ENCODE measurements at places on chromosomes 1 and 21. TPM values are rescaled to one million over a fixed set of nuclear protein-coding genes. Genes with fewer than 3 reads are reported as not detected.

DNA sequence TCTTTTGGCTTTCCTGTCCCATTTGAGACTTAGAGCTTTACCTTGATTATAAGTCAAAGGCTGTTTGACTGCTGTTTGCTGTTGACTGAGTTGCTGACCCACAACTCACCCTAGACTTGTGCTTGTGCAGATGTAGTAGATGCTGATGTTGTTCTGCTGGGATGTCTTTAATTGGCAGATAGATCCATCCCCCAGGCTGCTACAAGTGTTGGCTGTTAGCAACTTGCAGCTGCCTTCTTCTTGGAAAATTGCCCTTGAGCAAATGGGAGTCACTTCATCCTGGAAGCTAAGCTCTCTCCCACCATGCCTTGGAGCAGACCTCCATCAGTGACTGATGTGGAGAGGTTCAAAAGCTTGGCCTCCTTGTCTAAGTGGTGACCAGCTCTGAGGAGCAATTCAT lies 139.3 kb upstream of the KIAA0040 start:
- ATAC-seq, result no peak

- ATAC-seq, result peak; percentile 55
Measured at GRCh38 chr1:201649761-201650622, 111.1 kb downstream of the NAV1 start.

- ATAC-seq, result peak; percentile 12
Measured at GRCh38 chr21:35303085-35303484, 254.0 kb upstream of the RUNX1 start.

GRCh38 chr1:223531742-223532341 lies 133.7 kb downstream of the CAPN8 start:
- peak; percentile 75 for ATAC-seq

DNA sequence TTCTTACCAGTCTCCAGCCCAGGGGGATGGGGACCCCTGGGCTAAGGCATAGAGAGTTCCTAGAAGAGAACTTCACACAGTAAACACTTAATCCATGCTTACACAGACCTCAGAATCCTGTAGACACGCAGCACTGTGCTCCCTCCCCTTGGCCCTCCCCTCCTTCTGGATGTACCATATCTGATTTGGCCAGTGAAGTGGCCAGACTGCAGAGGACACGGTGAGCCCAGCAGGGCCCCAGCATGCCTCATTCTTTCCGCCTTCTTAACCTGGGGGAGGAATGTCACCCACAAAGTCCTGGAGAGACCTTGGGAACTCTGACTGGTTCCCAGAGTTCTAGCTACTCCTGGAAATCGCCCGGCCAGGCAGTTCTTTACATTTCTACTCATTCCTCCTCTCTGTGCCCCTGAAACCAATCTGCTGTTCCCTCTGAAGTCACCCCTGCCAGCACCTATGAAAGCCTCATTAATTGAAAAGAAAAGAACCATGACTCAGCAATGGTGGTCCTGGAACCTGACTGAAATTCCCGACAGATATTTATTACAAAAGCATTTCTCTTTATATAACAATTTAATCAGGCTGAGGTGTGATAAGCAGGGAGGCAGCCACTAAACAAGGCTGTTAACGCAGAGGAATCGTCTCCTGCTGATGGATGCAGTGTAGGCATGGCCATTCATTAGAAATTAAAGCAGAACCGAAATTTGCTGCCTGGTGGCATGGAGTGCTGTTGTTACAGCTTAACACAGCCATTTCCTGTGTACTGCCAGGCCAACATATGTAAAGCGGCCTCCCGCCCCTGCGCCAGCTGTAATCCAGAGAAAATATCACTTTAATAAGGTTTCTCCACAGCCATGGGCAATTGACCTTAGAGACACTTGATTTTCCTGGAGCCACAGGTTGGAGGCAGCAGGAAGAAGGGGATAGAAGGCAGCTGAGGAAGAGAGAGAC lies 74.6 kb upstream of the KCND3 start:
- no peak for ATAC-seq

- no peak for ATAC-seq
Measured at GRCh38 chr1:100074604-100075395, 57.9 kb downstream of the SASS6 start.

Gene C1orf94
- not detected for total RNA-seq

Gene MFSD2A
- 8.1 TPM for total RNA-seq

DNA sequence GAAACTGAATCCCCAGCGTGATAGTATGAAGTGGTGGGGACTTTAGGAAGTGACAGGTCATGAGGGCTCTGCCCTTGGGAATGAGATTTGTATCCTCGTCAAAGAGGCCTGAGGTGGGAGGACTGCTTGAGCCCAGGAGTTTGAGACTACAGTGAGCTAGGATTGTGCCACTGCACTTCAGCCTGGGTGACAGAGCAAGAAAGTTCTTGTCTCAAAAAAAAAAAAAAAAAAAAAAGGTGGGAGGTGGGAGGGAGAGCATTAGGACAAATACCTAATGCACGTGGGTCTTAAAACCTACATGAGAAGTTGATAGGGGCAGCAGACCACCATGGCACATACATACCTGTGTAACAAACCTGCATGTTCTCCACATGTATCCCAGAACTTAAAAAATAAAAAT lies 24.0 kb upstream of the RERE start:
- no peak for ATAC-seq

Gene LCE1C
- total RNA-seq, result not detected

Data from activated T-helper 17 cell treated with anti-CD3 and anti-CD28 coated beads, Interleukin-2, amount 50 U/mL, for 72 hours (primary cell).